ENCODE measurements at places on chromosomes 12 and 14.

DNA sequence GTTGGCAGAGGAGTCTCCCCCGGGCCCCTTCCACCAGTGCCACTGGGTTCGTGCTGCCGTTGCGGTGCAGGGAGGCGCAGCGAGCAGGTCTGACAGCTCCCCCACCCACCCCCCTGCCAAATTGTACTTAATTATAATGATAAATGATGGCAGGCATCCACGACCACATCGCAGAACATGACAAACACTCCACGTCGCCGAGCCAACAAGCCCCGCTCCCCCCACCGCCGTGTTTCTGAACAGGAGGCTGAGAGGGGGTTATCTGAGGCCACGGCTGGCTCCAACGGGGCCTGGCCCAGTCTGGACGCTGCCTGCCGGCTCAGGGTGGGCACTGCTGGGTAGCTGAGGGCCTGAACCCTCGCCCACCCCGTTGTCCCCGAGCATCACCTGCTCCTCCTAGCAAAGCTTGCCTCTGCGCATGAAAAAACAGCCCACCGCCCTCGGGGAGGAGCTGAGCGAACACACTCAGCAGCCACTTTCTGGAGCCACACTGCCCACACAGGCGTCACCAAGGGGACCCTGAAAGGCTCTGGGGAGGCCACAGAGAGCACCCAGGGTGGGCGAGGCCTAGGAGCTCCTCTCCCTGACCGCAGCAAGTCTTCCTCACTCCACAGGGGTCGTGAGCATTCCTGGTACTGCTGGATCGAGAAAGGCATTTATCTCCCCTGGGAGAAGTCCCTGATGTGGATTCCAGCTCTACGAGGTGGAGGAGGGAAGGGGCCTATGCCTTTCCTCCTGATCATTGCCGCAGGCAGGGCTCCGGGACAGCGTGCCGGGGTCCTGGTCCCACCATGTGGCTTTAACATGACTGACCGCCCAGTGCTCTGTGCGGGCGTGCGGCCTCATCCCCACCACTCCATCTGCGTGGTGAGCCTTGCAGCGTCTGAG, 35.4 kb upstream of the DIO3 start:
- DNase-seq: no peak

DNA sequence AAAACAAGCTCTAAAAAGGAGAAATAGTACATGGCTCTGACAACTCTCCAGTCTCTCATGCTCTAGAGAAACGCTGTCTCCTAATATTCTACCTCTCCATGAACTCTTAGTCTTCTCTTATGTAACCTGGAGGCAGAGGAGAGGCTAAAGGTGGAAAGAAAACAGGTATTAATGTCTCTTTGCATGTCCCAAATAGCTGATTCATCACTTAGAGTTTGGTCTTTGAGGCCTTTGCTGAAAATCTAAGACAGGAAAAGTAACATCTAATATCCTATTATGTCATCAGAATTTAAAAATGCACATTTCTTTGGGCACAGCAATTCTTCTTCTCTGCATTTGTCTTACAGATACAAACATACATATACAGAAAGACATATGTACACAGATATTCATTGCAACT, 127.2 kb downstream of the DHRS2 start:
- no peak for DNase-seq

GRCh38 chr14:37903343-37904191, 304.1 kb upstream of the SSTR1 start:
- DNase-seq: peak; percentile 41

GRCh38 chr12:52925717-52926595, 21.1 kb upstream of the KRT8 start:
- no peak for DNase-seq
